ENCODE measurements at places on chromosomes 3 and 15.

DNA sequence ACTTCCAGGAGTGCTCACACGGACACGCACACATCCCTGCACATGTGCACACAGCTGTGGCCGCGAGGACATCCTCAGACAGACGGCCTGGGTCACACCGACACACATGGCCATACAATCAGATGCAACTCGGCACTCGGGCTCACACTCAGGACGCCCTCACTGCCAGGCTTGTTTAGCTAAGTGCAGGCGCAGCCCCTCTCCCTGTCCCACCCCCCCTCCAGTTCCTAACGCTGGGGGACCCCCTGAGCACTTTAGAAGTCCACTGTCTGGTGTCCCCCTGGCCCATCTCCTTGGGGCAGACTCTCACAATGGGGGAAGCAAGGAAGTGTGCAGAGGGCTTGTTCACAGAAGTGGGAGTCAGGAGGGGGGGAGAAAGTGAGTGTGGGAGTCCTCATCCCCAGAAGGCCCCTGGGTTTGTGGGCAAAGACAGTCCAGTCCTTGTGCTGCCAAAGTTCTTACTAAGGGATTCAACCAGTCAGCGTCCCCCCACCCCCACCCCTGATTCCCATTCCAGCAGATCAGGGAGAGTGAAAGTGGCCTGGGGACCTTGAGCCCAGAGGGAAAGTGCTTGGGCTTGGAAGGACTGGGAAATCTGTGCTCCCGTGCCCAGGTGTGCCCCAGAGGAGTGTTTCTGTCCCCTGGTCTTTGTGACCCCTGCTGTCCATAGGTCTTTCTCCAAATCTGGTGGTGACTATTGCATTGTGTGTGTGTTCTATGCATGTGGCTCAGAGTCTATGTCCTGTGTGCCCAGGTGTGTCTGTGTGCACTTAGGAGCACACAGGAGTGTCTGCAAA lies 767 bp upstream of the GATA2 start:
- peak; percentile 15 for DNase-seq

GRCh38 chr15:22229990-22230819 lies 149.9 kb downstream of the OR4M2 start:
- no peak for DNase-seq

- DNase-seq, result no peak
Measured at GRCh38 chr3:81651139-81651538, 110.3 kb downstream of the GBE1 start.

- DNase-seq, result no peak
Measured at GRCh38 chr3:117201901-117202774, 492.6 kb downstream of the TUSC7 start.

GRCh38 chr3:100317912-100318311 lies 16.6 kb upstream of the NIT2 start:
- DNase-seq, result no peak
